Fibroblast of gingiva (primary cell): ENCODE measurements at places on chromosomes 7 and 10.

DNA sequence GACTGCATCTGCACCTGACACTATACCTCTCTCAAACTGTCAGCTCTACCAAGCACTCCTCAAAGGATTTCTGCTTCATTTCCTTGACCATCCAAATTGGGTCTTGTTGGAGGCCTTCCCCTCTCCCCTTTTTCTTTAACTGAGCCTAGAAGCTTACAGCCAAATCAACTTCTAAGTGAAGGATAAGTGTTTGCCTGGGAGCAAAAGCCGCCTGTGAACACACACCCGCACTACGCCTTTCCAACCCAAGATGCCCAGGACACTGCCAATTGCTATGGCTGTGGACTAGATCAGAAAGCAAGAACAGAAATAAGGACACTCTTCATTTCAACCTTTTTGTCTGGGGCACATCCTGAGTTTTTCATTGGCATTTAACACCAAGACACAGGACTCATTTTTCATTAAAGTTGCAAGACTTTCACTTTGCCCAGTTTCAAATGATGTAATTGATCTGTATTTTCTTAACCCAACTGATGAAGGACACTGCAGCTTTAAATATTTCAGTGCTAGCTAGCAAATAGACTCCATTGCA is 52.8 kb downstream of the CPEB3 start:
- DNase-seq: no peak

DNA sequence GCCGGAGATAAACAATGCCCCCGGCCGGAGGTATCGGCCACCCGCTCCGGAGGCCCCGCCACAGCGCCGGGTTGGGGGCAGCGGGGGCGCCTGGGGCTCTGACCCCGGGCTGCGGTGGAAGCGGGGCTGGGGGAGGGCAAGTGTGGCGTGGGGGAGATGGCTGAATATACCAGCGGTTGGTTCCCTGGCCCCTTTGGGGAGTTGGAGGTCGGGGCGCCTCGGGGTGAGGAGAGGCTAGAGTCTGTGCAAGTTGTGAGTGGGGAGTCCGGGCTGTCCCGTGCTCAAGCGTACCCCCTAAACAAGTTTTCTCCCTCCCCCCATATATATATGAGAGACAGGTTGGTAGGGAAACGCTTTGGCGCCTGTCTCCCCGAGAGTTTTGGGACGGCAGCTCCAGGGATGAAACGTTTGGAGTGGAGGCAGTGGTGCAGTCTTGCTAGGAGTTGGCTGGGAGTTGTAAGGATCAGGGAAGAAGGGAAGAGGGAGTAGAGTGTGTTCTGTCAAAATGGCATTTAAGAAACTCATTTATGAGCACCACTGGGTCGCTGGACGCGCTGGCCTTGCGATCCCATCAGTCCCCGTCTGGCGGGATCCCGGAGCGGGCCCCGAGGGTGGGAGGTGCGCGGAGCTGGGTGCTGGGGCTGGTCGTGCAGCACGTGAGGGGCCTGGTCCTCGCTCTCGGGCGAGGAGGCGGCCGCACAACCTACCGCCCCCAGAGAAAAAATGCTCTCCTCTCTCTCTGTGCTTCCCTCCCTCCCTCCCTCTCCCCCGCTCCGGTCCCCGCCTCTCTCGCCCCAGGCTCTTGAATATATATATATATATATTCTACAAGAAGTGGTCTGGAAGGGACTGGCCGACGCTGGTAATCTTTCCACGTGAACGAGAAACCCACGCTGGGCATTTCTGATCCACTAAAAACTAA is 1.1 kb downstream of the TET1 start:
- peak; percentile 13 for DNase-seq

DNA sequence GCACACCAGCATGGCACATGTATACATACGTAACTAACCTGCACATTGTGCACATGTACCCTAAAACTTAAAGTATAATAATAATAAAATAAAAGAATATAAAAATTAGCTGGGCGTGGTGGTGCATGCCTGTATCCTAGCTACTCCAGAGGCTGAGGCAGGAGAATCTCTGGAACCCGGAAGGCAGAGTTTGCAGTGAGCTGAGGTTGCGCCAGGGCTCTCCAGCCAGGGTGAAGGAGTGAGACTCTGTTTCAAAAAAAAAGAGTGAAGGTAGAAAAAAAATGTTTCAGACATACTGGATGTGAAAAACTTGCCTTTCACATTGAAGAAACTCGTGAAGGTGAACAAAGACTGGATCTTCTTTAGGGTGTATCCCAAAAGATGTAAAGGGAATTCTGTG is 26.7 kb downstream of the TSPAN14 start:
- no peak for DNase-seq

- no peak for DNase-seq
Measured at GRCh38 chr7:21028599-21028998, 241.9 kb upstream of the SP8 start.

DNA sequence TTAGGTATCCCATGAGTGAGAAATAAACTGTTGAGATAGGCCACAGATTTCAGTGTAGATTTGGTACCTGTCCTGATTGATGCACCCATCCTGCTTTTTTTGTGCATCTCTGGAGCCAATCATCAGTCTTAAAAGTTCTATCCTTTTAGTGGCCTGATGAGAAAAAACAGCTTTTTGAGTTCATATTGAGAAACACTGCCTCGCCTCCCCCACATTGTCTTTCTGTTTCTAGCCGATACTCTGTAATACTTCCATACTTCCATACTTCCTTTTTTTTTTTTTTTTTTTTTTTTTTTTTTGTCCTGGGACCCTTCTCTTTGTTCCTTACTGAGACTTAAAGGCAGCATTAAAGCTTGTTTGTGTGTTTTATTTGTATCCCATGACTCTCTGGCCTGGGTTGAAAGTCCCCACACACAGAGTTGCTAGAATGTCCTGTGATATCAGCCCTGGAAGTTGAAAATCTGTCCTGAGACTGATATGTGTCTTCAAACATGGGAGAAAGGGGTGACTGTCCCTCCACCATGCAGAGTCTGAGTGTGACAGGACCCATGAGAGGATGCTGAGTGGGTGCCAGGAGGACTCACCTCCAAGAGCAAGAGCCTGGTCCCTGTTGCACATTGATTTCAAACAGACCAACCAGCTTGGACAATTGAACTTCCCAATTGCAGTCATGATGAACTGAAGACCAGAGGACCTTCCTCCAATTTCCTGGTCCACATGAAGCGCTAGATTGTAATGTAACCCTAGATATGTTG is 5.7 kb downstream of the ZNF22 start:
- no peak for DNase-seq

DNA sequence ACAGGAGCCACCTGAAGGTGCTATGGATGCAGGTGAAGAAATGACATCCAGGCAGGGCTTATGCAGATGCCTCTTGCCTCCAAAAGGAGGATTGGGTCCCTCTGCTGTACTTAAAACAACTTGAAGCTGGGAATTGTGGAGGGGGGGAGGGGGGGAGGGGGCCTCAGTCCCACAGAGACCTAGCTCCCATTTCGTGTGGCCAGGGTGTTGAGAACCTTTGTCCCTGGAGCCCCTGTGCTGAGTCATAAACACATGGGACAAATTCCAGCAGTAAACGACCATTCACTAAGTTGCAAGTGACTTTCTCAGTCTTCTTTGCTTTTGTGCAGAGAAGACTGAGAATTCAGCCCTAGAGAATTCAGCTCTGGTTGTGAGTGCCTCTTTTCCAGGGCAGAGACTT is 96.5 kb upstream of the PODXL start:
- no peak for DNase-seq

GRCh38 chr7:117346161-117346560 is 23.3 kb upstream of the WNT2 start:
- no peak for DNase-seq

DNA sequence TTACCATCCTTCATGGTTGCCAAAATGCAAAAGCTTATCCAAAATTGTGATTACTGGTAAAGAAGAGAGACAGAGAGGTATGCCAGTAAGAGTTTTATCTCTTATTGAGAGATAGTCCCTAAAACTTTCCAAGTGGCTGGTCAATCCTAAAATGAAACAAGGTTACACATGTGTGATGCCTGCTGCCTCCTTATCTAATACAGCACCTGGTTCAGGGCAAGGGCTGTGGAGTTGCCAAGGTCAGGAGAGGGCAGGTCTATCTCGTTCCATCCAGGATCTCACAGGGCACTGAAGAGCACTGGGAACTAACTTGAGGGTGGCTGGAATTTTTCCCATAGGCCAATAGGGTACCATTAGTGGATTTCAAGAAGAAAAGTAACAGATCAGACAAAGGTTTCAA is 18.3 kb downstream of the VOPP1 start:
- DNase-seq: no peak

DNA sequence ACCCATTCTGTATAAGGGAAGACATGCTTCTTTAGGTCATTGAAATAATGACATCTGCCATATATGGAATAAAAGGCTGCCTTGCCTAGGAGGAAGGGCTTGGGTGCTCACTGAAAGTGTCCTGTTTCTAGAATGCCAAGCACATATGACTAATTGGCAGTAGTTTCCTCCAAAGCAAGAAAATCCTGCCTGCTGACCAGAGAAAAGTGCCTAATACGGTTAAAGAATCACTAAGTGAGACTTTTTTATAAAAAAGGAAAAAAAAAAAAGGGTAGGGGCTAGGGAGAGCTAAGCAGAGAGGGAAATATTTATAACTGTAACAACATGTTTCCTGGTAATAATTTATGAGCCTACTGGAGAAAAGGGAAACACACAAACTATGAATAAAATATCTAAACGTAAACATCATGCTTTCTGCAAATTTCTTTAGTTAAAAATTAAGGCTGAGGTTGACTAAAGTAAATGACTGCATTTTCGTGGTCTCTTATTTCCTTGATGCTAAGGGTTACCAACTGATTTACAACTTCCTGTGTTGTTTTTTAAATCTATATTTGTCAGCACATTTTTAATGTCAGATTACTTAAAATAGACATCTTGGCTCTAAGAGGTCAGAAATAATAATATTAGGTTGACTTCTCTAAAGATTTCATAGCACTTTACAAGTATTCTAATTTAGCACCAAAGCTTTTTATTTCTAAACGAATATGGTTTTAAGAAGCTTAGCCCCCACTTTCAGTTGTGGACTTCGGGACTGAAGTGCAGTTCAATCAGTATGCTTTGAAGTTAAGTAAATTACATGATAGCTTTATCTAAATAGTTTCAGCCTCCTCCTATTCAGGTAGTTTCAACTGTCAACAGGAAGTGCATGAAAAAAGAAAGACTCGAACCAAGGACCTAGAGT is 89.6 kb downstream of the CABCOCO1 start:
- DNase-seq: peak; percentile 54

DNA sequence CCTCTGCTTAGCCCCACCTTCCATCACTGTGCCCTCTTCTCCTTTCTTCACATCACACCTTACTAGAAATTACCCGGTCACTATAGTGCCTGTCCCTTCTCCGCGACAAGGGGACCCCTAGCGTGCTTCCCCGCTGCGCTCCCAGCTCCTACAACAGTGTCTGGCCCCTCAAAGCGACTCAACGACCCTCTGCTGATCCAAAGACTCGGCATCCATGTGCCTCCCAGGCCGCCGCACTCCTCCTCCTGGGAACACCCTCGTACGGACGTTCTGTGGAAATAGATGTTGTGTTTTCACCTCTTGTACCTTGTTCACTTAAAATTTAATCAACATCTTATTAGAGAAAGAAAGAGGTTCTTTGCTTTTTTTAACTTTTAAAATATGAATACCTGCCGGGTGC is 463.5 kb downstream of the DNAJB6 start:
- DNase-seq: no peak

DNA sequence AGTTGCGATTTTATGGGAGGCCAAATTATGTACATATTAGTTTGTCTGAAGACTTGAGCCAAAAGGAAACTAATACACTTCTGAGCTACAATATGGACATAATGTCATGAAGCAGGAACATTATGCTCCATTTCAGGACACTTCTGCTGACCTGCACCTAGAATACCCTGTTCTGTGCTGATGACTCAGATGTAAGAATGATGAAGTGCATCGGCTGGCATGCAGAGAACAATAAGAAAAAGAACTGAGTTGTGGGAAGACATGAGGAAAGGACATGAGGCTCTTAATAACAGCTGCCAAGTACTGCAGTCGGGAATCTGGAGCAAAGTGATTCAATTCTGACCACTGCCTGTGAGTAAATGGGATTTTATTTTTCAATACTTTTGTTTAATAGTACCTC is 192.9 kb upstream of the VSTM2A start:
- DNase-seq: peak; percentile 23

GRCh38 chr10:110504111-110504735 is 6.5 kb downstream of the DUSP5 start:
- DNase-seq: peak; percentile 93

DNA sequence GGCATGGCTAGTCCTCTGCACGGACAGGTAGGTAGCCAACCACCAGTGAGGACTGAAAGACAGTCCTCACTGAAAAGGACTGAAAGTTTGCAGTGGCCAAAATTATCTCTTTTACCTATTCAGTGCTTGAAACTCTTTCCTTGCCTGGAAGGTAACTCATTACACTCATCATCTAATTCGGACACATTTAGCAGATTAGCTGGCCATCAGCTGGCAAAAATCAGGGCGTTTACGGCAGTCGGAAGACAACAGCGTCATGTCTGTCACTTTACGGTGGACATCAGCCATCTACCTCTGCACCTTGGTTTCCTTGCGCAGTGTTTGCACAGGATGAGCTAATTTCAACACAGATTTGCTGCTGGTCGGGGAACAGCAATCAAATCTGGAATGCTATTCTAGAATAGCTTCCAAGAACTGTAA is 740 bp downstream of the ANXA7 start:
- DNase-seq: peak; percentile 67
